NCI-H748 treated with DMSO at 0.1 percent for 48 hours (cell line): ENCODE measurements at places on chromosomes 6 and 20.

DNA sequence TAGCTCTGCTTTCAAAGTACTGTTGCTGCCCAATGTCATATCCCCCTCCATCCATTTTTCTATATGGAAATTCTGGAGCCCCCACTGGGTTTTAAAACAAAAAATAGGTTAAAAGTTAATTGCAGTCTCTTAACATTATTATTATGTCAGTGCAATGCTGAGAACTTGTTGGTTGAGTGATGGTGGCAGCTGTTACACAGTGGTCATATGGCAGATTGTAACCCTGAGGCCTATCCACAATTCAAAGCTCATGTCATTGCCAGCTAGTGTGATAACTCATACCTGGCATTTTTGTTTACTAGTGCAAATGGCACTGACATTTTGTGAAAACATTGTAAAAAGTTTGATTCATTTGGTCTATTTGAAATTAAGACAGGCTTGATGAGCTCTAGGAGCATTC lies 305.7 kb upstream of the FLRT3 start:
- no peak for DNase-seq

- peak; percentile 93 for DNase-seq
Observed at GRCh38 chr6:66940003-66940402, 1233.0 kb upstream of the EYS start.

DNA sequence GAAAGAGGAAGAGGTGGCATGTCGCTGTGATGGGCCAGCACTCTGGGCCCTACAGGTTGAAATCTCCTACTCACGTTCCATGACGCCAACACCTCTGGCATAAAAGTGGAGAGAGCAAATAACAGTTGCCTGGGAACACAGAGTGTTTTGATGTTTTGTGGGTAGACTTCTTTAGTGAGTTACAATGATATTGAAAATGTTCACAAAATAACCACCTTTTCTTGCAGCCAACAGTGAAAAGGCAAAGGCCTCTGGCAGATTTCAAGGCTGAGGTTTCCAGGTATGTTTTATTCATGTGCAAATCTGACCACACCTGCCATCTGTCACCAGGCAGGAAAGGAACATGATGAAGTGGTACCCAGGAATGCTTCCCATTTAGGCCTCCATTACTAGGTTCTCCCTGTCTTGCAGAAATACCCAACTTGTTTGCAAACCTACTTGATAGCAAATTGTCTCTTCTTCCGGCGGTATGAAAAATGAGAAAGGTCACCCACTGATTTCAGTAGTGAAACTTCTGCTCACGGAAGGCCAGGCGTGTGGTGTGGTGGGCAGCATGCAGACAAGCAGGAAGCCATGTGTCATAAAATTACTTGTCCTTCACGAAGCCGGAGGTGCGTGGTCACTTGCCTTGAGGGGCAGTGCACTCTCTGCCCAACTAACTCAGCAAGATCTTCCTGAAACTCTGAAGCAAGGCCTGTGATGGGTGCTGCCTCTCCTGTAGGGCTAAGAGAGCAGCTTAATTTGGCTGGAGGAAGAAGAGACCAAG lies 299.1 kb upstream of the PRDM1 start:
- DNase-seq = no peak

GRCh38 chr20:17992847-17993513 lies 24.2 kb downstream of the MGME1 start:
- peak; percentile 87 for DNase-seq

GRCh38 chr20:43386878-43387277 lies 70.8 kb upstream of the SRSF6 start:
- no peak for DNase-seq

DNA sequence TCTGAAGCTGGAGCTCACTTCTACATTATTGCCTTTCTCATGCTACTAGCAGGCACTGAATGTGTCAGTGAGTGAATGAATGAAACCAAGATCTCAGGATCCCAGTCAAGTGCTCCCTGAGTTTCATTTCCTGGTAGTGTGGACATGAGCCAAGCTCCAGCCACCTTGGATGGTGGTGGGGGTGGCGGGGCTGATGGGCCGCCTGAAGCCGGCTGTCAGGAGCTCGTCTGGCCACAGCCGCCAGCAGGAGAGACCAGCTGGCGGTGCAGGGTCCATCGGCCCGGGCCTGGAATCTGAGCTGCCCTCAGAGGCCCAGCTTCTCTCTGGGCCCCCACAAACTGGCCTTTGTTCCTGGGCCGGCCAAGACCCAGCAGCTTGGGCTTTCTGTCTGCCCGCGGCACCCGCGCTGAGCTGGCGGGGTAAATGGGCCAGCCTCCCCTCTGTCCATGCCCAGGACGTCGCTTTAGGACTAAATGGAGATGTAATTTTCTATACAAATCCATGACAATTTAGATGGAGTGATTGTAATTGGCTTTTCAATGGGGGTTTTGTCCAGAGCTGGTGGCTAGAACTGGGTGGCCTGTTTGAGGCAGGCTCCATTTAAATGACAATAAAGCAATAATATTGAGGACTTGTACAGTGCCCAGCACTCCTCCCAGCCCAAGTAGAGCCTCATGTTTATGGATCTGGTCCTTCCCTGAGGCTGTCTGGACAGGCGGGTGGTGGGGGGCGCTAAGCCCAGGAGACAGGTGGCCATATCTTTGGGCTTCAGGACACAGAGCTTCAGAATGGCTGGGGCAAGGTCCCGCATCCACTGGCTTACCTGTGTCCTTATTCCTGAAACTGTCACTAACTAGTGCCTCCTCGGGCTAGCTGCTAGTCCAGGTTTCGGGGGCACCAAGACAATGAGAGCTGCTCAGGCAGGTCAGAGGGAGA lies 43.5 kb downstream of the NOL4L start:
- DNase-seq = no peak

GRCh38 chr6:77463861-77464494 lies 687 bp upstream of the HTR1B start:
- DNase-seq = peak; percentile 42

DNA sequence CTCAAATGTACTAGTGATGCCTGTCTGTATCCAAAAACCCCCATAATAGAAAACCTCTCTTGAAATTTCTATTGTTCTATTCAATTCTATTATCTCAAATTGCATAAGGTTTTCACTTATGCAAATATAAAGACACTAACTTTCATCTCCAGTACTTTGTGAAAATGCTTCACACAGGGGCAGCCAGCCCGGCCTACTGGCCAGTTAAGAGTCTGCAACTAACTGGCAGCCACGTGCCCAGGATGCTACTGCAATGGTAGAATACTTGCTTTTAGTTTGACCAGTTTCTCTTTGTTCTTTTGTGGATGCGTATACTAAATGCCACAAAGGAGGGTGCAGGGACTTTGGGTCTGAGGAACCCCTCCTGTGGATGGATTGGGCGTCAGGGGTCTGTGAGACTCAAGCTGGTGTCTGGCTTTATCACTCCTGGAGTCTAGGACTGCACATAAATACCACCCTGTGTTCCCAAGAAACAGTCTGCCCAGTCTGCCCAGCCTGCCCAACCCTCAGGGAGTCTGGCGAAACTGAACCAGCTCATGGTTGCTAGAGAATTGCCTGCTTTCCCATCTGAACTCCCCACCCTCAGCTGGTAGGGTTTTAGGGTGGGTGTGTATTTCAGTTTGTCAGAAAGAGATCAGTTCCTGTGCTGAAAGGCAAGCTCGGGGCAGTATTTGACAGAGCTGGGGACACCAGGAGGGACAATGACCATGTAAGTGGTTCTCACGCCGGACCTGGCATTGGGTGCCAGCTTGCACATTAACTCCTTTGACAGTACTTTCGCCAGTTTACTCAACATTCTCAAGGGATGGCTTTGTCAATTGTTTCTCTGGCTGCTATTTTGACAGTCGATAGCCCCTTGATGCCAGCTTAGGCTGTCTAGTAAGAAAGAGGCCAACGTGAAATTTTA lies 558.2 kb upstream of the JAG1 start:
- no peak for DNase-seq

DNA sequence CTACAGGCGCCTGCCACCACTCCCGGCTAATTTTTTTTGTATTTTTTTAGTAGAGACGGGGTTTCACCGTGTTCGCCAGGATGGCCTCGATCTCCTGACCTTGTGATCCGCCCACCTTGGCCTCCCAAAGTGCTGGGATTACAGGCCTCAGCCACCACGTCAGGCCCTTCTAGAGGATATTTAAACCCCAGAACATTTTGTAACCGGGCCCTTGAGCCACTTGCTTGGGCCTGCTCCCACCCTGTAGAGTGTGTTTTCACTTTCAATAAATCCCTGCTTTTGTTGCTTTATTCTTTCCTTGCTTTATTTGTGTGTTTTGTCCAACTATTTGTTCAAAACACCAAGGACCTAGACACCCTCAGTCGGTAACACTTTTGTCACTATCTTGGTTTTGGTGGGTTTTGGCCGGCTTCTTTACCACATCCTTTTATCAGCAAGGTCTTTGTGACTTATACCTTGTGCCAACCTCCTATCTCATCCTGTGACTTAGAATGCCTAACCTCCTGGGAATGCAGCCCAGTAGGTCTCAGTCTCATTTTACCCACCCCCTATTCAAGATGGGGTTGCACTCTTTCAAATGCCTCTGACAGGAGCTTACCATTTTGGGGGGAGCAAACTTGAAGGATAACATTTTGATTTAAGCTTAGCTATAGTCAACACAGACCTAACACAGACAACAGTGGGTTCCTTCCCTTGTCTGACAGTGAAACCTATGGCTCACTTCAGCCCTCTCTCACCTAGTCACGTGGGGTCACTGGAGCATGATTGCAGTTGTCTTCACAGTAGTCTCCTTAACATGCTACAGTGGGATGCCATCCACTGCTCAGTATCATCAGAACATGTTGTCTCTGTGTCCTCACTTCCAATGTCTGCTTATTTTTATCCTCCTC lies 27.9 kb upstream of the KIF6 start:
- DNase-seq = no peak

- no peak for DNase-seq
Observed at GRCh38 chr20:38208088-38208487, 43.0 kb upstream of the TGM2 start.
